ENCODE measurements at places on chromosomes 5 and 9.

- no peak for DNase-seq
These were observed 932.5 kb upstream of the WWC1 start for GRCh38 chr5:167358868-167359492.

- DNase-seq = no peak
These were observed 217.9 kb downstream of the SREK1 start for GRCh38 chr5:66362046-66362445.

GRCh38 chr5:17064241-17064640 lies 128.2 kb upstream of the MYO10 start:
- DNase-seq = no peak

DNA sequence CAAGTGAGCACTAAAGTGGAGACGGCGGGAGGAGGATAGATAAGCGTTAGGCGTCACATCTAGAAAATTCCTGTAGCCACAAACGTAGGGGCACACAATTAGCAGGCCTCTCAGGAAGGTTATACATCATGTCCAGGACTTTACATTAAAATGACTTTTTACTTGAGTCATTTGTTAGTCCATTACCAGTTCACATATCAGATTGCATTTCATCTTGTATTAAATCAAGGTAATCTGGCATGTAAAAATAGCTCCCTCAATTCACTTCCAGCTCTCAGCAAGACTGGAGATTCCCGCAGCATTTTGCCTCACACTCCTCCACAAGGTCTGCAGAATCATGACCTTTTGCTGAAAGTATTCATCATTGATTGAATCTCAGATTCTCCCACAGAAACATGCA lies 118.8 kb downstream of the PRDM6 start:
- DNase-seq = peak; percentile 28

DNA sequence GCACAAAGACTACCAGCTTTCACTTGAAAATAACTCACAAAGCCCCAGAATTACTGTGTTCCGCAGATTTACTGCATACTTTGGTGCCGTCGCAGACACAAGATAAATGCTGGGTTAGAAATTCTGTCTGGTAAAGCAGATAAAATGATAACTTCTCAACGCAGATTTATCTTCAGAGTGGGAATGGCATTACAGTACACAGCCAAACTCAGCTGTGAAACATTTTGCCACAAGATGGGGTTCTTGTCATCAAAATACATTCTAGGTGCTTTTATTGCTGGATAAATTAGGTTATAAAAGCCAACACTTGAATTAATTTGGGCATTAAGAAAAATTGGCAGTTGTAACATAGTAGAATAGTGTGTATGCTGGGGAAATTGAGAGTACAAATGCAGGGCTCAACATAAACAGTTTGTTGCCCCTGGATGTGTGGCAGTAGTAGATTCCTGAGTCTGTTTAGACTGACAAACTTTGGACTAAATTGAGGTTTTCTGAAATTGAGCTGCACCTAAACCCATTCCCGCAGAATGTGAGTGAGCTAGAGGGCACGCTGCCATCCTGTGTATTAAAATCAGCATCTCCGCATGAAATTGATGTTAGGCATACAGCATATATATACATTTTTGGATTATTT lies 61.1 kb downstream of the LMNB1 start:
- DNase-seq = no peak

- DNase-seq = no peak
These were observed 4.0 kb downstream of the MYOZ3 start for GRCh38 chr5:150665044-150665443.

DNA sequence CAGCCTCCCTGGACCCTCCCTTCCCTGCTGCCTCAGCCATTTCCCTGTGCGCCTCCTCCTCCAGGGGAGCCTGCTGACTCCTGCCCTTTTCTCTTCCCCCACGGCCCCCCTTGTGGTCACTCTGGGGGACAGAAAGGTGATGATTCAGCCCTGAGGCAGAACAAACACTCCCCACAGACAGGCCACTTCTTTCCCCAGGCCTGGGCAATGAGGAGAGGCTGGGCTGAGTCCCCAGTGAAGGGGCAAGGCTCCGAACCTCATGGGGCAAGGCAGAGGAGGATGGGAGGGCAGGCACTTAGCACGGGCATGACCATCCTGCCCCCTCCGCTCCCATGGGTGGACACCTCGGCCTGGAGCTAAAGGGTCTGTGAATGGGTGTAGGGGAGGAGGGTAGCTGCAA lies 21.0 kb downstream of the CSF1R start:
- no peak for DNase-seq

- DNase-seq = no peak
These were observed 22.2 kb upstream of the MYOT start for GRCh38 chr5:137845472-137845871.

DNA sequence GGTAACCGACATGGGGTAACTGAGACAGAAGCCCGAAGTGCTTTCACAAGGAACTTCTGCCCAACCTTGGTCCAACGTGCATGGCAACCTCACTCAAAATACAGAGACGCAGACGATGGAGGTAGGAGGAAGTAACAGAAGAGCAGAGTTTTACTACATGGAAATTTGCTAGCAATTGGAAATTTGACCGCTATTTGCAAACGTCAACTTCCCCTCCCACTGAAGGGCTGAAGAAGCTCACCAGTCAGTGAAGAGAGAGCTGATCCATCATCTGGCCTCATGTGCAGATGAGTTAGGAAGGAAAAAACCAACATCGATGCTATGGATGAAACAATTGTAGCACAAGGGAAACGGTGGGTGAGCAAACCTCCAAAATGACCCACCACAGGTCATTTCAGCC lies 196.7 kb downstream of the RGS3 start:
- DNase-seq = no peak

GRCh38 chr9:108748776-108749175 lies 107.0 kb downstream of the ACTL7B start:
- no peak for DNase-seq

DNA sequence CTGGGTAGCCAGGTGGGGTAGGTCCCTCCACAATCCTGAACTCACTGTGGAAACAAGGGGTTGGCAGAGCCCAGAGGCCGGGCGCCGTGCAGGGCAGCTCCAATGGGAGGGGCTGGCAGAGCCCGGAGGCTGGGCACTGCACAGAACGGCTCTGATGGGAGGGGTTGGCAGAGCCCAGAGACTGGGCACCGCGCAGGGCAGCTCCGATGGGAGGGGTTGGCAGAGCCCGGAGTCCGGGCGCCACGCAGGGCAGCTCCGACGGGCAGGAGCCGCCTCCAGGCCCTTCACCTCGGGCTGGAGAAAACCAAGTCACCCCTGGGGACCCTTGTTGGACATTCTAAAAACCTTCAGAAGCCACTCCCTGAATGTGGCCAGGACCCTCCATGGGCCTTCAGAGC lies 9.3 kb downstream of the NACC2 start:
- DNase-seq = no peak

DNA sequence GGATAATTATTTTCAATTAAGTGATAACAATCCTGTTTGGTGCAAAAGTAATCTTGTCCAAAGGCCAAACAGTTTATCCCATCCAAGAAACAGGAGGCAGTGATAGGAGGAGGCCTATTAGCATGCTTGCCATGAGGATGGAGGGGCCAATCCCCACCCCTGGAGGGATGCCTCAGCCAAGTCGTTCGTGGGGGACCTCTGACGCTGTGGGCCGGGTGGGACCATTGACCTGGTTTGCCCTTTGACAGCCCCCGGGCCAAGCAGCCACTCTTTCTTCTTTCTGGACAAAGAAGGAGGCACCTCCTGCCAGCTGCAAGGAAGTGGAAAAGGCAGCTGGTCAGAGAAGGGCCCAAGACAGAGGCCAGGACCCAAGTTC lies 39.5 kb upstream of the GRHPR start:
- DNase-seq = no peak

DNA sequence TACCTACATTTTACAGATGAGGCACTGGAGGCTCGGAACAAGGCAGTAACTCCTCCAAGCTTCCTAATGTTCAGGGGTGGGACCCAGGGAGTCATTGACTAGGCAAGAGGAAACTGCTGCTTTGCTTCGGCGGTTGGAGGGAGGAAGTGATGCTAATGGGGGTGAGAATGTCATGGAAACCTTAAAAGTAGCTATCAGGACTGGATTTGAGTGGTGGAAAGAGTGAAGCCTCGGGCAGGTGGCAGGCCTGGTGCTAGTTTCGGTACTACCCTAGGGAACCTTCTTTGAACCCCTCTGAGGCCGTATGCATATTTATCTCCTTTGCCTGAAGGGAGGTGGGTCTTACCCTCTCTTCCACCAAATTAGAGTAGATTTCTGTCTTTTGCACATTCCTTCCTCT lies 1.6 kb downstream of the BSPRY start:
- DNase-seq = no peak

DNA sequence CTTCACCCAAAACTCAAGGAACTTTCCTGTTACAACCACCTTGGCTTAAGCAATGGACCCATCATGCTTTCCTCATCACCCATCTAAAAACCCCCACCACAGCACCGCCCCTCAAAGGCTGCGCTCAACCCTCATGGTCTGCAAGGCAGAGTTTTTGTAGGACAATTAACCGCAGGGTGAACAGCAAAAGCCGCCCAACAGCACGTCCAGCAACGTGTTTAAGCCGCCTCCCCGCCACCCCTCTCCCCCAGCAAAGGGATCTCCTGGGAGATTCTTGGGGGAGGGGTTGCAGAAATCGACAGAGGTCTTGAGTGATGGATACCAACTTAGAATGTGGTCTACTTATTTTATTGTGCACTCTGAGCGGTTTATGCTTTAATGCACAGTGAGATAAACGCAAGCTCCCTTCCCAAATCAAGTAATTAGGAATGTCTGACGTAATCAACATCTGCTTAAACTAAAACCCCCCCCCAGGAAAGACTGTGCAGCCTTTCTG lies 1.9 kb downstream of the ROR2 start:
- DNase-seq = no peak

DNA sequence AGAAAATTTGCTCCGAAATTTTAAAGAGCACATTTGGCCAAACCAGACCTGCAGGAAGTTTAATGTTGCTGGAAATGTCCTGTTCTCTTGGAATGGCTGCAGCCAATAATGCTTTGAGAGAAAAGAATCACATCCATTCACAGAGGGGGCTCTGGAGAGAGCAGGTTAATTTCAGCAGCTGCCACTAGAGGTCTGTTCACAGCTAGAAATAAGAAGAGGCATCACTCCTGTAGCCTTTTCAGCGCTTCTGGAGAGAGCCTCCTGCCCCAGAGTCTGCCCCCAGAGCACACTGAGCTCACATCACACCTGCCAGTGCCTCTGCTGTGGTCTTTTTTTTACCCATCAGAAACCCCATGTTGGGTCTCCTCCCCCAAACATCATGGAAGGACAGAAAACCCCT lies 124.8 kb upstream of the RAD23B start:
- no peak for DNase-seq

GRCh38 chr5:17443333-17444130 lies 54.5 kb upstream of the TAF11L2 start:
- DNase-seq = no peak

DNA sequence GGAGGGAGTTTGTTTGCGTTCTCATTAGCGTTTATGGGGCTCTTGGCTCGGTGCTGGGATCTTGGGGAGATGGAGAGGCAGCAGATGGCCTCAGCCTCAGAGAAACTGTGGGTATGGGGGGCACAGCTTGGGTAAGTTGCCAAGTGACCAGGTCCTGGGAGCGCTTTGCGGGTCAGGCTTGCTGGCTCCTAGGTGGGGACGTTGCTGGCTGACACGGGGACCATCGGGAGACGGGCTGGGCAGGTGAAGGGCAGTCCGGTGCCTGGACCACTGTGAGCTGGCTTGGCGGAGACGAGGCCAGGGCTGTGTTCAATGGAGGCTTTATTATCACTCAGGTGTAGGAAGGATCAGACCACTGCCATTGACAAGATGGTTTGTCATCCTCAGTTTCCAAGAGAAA lies 30.0 kb downstream of the FGD3 start:
- DNase-seq = no peak

GRCh38 chr9:104915753-104916152 lies 12.2 kb downstream of the ABCA1 start:
- DNase-seq = no peak

GRCh38 chr5:108858959-108859358 lies 111.3 kb downstream of the FER start:
- peak; percentile 4 for DNase-seq

DNA sequence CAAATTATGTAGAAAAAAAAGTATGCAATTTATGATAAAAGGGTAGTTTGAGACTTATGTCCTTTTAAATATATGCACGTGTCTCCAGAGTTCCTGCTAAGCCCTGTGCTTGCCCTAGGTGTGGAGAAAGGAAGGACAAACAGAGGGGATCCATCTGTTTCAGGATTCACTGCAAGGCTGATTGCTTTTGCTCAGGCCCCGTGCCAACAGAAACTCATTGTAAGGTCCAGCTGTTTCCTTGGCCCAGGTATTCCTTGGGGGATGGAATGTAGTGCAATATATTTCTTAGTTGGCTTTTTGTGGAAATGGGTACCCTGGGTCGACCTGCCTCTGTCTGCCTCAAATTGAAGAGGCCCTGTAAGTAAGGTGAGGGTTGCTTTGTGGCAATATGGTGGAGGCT lies 268.6 kb upstream of the CLINT1 start:
- no peak for DNase-seq

DNA sequence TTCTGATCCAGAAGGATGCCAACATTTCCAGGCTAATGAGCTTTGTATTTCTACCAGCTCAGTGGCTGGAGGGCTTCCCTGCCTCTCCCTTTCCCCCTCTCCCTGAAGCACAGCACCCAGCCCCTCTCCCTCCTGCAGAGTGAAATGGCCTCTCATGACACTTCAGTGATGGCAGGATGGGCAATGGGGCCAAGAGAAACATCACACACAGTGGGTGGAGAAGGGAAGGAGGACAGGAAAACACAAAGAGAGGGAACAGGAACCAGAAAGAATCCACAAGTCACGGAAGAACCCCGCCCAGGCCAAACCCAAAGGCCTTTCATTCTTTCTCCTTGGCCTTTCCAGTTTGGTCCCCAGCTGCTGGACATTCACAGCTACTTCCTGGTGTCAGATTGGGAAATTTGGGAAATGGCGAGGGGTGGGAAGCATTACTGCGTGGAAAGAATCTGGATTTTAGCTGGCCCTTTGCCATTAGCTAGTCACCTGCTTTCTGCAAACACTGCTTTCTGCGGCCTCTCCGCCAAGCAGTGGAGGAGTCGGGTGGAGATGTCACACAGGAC lies 82.6 kb downstream of the GLDC start:
- DNase-seq = no peak

DNA sequence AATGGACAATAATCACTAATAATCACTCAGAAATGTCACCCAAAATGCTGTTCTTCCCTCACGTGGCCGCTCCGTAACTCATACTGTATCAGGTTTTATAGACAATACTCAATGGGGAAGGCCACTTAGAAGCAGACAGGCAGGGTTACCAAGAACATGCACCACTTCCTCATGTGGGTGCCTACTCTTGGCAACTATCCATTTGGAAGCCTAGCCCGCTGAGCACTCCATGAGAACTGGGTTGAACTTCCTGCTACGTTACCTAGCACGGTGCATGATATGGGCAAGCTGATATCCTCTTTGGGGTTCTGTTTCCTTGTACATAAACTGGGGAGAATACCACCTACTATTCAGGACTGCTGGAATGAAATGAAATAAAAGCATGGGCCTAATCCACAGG lies 14.3 kb downstream of the DAP start:
- no peak for DNase-seq

- peak; percentile 4 for DNase-seq
These were observed 118.0 kb downstream of the PRKACG start for GRCh38 chr9:68895741-68896478.

GRCh38 chr5:148186248-148187003 lies 16.4 kb upstream of the SPINK6 start:
- peak; percentile 20 for DNase-seq
